ENCODE measurements at places on chromosomes 11 and 22.

- no peaks in the 10 kb centered on the region for H3K27me3 ChIP-seq
- no peak overlapping the region for H3K27ac ChIP-seq
- no peaks in the 10 kb centered on the region for H3K36me3 ChIP-seq
- H3K4me3 ChIP-seq, result no peak overlapping the region
Measured at GRCh38 chr22:19708321-19709011, 5.8 kb upstream of the SEPTIN5 start.

- no peaks in the 10 kb centered on the region for H3K36me3 ChIP-seq
- no peak overlapping the region for H3K4me3 ChIP-seq
- no peak overlapping the region for H3K27ac ChIP-seq
Measured at GRCh38 chr11:75492181-75492820, 33.4 kb downstream of the GDPD5 start.

DNA sequence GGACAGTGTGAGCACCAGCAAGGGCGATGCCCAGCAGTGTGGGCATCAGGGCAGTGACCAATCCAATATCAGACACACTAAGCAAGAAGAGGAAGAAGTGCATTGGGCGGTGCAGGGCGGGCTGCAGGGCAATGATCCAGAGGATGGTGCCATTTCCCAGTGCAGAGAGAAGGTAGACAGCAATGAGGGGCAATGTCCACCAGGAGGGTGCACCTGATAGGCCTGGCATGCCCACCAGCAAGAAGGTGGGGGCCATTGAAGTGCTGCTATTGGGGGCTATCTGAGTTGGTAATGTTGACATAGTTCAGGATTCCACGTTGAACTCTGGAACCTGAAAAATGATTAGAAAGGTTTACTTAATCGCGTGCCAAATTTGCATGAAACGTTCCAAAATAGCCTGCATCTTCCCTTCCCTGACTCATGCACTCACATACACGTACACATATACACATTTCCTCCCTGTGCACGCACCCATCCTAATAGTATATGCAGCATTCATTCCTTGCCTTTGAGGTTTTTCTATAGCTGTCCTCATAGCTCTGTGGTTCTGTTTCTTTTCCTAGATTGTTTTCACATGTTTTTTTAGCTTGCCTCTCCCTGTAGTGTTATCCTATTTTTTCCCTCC lies at the start of gene OR51S1:
Gene OR51S1 (minus strand): TSS at position 301 of the 625 bp plus-strand sequence. CDS start 0 bp downstream, at position 301.
- H3K27me3 ChIP-seq, result peaks cover 11% of the 10 kb centered on the region
- no peak for DNase-seq
- H3K4me1 ChIP-seq, result no peaks in the 10 kb centered on the region
- no peaks in the 10 kb centered on the region for H3K36me3 ChIP-seq
- H3K4me3 ChIP-seq, result no peak within 1 kb of the TSS
- H3K27ac ChIP-seq, result no peak within 1 kb of the TSS

- H3K36me3 ChIP-seq, result peaks cover 14% of the 10 kb centered on the region
- DNase-seq, result no peak
- no peak overlapping the region for H3K4me3 ChIP-seq
Measured at GRCh38 chr11:16737818-16738192, 642 bp upstream of the C11orf58 start.

DNA sequence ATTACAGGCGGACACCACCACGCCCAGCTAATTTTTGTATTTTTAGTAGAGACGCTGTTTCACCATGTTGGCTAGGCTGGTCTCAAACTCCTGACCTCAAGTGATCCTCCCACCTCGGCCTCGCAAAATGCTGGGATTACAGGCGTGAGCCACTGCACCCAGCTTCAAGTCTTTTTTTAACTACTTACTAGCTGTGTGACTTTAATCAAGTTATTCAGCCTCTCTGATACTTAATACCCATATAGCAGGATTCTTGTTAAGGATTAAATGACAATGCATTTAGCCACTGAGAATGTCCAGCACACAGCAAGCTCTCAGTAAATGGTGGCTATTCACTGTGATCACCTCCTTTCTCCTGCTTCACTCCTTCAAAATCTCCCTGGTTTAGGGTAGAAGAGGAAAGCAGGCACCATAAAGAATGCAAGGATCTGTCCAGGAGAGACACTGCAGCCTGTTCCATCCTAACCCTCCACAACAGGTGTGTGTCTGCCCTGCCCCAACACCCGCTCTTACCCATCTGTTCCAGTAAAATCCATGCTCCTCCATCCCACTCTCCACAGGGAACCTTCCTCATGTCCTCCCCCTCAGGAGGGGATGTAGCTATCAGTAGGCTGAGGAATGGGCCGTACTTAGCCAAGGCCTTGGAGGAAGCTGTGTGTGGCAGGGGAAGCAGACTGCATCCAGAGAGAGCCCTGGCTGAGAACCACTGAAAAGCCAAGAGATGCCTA lies 69.3 kb downstream of the MICAL3 start:
- DNase-seq, result no peak
- no peaks in the 10 kb centered on the region for H3K27me3 ChIP-seq
- H3K4me1 ChIP-seq, result peaks cover 11% of the 10 kb centered on the region

DNA sequence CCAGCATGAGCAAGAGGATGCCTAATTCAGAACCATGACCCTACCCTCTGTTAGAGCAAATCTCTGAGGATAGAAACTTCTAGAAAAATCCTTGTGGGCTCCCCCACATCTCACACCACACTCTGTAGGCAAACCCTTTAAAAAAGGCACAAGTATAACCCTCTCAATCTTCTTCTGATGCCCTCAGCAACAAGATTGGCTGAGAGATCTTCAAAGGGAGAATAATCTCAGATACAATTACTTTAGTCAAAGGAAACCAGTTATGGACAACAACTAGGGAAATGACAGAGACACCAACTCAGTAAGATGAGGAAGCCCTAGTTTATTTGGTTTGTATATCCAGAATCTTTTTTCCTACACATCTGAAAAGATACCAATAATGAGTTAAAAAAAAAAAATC lies 49.2 kb downstream of the LIF start:
- peak overlapping the region; percentile 96 for H3K27ac ChIP-seq
- no peak overlapping the region for H3K4me3 ChIP-seq
- no peaks in the 10 kb centered on the region for H3K27me3 ChIP-seq
- no peak for DNase-seq

DNA sequence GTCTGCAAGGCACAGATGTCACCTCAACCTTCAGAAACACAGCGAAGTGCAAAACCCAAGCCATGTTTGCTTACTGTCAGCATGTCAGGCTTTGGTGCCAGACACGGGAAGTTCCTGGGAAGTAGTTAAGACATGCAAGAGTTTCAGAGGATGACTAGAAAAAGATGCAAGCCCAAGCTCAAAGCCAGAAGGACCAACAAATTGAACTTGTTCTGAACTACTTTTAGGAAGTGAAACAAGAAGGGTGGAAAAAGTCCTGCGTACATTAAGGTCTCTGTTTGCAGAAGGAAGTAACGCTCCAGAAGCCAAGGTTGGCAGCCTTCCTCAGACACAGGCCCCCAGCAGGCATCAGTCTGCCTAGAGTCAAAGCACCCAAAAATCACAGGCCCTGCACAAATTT lies 2.6 kb downstream of the AP1B1 start:
- H3K27ac ChIP-seq, result peak overlapping the region; percentile 21
- peaks cover 19% of the 10 kb centered on the region for H3K36me3 ChIP-seq
- no peaks in the 10 kb centered on the region for H3K27me3 ChIP-seq

DNA sequence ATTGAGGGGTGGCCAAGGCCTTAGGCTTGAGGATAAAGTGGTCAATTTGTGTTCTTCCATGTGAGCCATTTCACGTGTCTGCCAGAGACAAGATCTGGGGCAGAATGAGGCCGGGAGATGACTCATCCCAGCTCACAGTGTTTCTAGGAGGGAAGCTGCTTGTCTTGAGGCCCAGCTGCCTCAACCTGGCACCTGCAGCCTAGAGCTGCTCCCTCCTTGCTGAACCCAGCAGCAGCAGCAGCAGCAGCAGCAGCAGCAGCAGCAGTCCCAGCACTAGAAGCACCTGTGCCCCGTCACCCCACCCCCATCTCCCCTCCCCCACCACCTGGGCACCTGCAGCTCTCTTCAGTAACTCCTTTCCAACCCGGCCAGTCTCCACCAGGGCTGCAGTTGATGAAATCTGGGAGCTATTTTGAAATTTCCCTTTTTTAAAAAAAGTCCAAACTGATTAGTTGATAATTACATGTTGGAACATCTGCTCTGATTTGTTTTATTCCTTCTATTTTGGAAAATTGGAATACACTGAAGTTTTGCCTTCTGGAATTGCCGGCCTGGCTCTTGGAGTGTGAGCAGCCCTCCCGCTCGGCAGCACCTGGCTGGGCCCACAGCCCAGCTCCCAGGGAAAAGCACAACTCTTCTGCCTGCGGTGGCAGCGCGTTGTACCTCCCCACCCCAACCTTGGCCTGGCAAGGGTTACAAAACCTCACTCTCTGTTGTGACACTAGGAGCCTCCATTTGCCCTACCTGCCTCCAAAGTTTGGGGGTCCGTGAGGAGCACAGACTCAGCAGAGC lies 143.5 kb downstream of the NXPE2 start:
- no peak overlapping the region for H3K27ac ChIP-seq
- H3K36me3 ChIP-seq, result no peaks in the 10 kb centered on the region
- DNase-seq, result peak; percentile 66
- H3K4me1 ChIP-seq, result no peaks in the 10 kb centered on the region
- H3K27me3 ChIP-seq, result peaks cover 33% of the 10 kb centered on the region
- H3K4me3 ChIP-seq, result no peak overlapping the region

DNA sequence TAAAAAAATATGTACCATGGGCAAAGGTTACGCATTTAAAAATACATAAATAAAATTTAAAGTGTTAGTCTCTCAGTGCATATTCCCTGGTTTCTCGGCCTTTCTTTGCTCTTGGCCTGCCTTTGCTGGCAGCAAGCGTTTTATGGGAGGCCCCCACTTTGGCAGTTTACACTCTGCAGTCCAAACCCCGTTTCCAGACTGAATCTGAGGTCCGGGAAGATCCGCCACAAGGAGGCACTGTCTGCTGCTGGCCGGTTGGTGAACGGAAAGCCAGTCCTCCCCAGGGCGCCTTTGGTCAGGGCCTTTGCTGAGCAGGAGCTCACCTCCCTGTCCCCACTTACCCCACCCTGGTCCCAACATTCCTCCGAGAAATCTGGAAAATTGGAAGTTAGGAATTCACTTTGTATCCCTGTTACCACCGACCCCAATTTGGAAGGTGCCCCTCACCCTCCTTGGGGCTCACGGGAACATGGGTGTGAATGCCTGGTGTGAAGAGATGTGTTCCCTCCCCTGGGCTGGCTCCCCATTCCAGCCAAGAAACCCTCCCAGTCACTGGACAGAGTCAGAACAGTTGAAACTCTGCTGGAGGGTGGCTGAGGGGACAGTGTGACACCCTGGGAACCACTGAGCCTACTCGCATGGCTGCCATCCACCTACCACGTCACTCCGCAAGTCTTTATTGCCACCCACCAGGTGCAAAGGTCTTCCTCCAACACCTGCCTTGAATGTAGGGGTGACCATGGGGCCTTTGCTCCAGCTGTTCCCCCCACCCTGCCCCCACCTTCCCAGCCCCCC lies 9.4 kb upstream of the SF1 start:
- no peaks in the 10 kb centered on the region for H3K27me3 ChIP-seq
- H3K27ac ChIP-seq, result no peak overlapping the region

- no peak overlapping the region for H3K27ac ChIP-seq
- H3K36me3 ChIP-seq, result no peaks in the 10 kb centered on the region
- H3K27me3 ChIP-seq, result no peaks in the 10 kb centered on the region
- DNase-seq, result no peak
- H3K4me1 ChIP-seq, result no peaks in the 10 kb centered on the region
- H3K4me3 ChIP-seq, result no peak overlapping the region
Measured at GRCh38 chr11:133555034-133555433, 22.7 kb upstream of the OPCML start.

DNA sequence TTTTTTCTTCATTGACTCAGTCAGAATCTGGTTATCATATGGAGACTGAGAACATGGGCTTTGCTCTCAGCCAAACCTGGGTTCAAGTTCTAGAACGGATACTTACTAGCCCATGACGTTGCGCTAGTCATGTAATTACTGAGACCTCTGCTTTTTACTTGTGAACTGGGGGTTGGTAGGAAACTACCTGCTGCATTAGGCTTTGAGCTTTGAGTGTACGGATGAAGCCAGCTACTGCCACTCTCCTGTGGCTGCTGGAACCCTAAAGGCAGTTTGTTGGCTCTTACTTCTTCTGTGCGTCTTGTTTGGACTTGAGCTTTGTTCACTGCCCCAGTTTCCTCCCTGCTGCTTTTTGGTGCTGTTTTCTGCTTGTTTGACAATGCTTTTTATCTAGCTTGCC lies 18.1 kb downstream of the PPP6R2 start:
- no peak overlapping the region for H3K4me3 ChIP-seq
- DNase-seq, result no peak
- H3K4me1 ChIP-seq, result peaks cover 6% of the 10 kb centered on the region
- no peak overlapping the region for H3K27ac ChIP-seq
- H3K36me3 ChIP-seq, result peaks cover 29% of the 10 kb centered on the region

- no peak for DNase-seq
- H3K4me3 ChIP-seq, result no peak overlapping the region
- peaks cover 28% of the 10 kb centered on the region for H3K36me3 ChIP-seq
- no peak overlapping the region for H3K27ac ChIP-seq
Measured at GRCh38 chr11:9745411-9746211, 81.7 kb downstream of the SWAP70 start.

- no peak overlapping the region for H3K4me3 ChIP-seq
- H3K4me1 ChIP-seq, result peaks cover 18% of the 10 kb centered on the region
- DNase-seq, result no peak
Measured at GRCh38 chr22:32542677-32543357, 68.2 kb downstream of the FBXO7 start.

GRCh38 chr11:94181943-94182342 lies 53.3 kb downstream of the PANX1 start:
- peaks cover 7% of the 10 kb centered on the region for H3K4me1 ChIP-seq
- peaks cover 38% of the 10 kb centered on the region for H3K36me3 ChIP-seq
- no peak for DNase-seq
- no peak overlapping the region for H3K4me3 ChIP-seq

DNA sequence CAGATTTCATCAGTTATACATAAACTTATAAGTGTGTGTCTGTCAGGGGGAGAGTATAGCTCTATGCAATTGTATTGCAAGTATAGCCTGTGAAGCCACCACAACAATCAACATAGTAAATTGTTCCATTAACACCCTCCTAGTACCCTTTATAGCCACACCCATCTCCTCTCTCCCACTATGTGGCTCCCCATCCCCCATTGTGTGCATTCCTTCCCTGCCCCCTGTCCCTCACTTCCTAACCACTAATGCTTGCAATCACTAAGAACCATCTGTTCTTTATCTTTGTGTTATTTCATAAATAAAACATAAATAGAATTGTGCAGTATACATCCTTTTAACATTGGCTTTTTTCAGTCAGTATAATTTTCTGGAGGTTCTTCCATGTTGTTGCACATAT lies 83.1 kb upstream of the SLC5A12 start:
- H3K27ac ChIP-seq, result no peak overlapping the region

GRCh38 chr11:108793138-108793537 lies 128.3 kb downstream of the DDX10 start:
- no peaks in the 10 kb centered on the region for H3K27me3 ChIP-seq
- peaks cover 5% of the 10 kb centered on the region for H3K4me1 ChIP-seq
- DNase-seq, result no peak
- H3K4me3 ChIP-seq, result no peak overlapping the region

- H3K27ac ChIP-seq, result no peak overlapping the region
- no peaks in the 10 kb centered on the region for H3K4me1 ChIP-seq
- peaks cover 12% of the 10 kb centered on the region for H3K36me3 ChIP-seq
- no peak for DNase-seq
- H3K4me3 ChIP-seq, result no peak overlapping the region
- no peaks in the 10 kb centered on the region for H3K27me3 ChIP-seq
Measured at GRCh38 chr22:21700822-21701221, 34.8 kb downstream of the YPEL1 start.

GRCh38 chr22:37684803-37685615 lies 1.1 kb upstream of the NOL12 start:
- peaks cover 25% of the 10 kb centered on the region for H3K36me3 ChIP-seq
- no peak overlapping the region for H3K27ac ChIP-seq
- no peaks in the 10 kb centered on the region for H3K27me3 ChIP-seq
- DNase-seq, result peak; percentile 76
- H3K4me3 ChIP-seq, result no peak overlapping the region

Data from MCF 10A (cell line).